ENCODE measurements at places on chromosomes 1 and 21.

DNA sequence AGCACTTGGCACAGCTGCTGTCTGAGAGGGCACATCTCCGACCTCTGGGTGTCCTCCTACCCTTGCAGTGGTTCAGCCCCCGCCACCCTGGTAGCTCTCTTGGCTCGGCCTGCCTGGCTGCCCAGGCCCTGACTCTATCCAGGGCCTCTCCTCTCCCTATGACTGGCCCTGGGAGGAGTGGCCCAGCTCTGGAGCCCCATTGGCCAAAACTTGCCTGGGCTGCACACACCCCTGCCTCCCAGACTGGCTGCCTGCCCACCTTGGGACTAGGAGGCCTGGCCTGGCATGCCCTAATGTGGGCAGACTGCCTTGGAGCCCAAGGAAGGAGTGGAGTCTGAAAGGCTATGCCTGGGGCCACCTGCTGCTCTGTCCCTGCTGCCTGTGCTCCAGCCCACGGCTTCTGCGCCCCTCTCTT is 33.6 kb downstream of the ACOT11 start:
- no peak for DNase-seq

DNA sequence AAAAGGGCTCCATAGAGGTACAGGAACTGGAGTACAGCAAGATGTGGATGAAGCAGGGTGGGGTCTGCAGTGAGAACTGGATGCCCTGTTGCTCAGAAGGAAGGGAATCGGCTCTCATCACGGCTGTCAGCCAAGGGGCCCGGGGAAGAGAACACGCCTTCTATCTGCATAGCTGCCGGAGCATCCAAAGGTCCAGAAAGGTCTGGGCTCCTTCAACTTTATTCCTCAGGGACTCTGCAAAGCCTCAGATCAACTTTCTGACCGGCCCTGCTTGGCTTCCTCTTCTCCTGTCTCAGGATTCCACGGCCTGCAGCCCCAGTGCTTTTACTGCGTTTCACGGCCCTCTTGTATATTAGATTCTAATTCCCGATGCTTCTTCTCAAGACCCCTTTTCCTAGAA is 34.8 kb downstream of the KRTAP19-8 start:
- no peak for DNase-seq

- no peak for DNase-seq
Measured at GRCh38 chr21:44503901-44504399, 36.0 kb downstream of the KRTAP10-1 start.

DNA sequence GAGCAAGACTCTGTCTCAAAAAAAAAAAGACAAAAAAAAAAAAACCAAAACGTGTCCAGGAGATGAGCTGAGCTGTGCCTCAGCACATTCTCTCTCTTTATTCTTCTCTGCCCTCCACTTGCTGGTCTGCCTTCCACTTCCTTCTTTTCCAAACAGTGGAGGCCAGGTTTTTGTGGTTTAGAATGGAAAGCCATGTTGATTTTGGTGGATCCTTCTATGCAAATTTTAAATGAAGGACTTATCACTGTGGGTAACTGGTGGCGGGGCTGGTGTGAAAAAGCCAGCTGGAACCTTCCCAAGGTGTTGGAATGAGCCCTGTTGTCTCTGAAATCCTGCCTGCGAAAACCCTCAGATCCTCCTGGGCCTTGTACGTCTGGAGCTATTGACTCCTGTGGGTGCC is 61.9 kb downstream of the PTPRU start:
- no peak for DNase-seq

GRCh38 chr21:23402929-23403520 is 2204.3 kb downstream of the MRPL39 start:
- no peak for DNase-seq

DNA sequence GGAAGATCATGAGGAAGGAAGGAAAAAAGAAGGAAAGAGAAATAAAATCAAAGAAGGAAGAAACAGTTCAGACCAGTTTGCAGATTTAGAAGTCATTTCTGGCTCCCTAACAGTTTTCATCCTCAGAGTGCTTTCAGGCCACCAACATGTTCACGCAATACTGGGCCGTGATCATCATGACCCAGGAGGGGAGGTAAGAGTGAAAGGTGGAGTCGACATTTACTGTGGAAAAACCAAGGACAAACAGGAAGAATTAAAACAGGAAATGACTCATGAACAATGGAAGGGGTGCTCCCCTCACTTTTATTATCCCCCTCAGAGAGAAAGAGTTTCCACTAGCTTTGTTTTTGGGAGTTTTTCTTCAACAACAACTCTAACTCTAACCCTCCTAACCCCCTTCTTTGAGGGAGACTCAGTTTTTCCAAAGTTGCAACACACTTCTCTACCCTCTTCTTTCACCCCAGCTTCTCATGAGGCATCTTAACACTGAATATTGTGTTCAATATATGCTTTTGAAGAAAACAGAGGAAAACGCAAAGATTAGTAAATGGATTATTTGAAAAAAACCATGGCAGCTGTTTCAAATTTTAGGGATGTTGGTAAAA is 60.4 kb downstream of the VANGL2 start:
- DNase-seq, result no peak

GRCh38 chr1:18965206-18966173 is 9.0 kb upstream of the IFFO2 start:
- no peak for DNase-seq

- DNase-seq, result no peak
Measured at GRCh38 chr1:57963581-57963980, 539.7 kb upstream of the DAB1 start.

DNA sequence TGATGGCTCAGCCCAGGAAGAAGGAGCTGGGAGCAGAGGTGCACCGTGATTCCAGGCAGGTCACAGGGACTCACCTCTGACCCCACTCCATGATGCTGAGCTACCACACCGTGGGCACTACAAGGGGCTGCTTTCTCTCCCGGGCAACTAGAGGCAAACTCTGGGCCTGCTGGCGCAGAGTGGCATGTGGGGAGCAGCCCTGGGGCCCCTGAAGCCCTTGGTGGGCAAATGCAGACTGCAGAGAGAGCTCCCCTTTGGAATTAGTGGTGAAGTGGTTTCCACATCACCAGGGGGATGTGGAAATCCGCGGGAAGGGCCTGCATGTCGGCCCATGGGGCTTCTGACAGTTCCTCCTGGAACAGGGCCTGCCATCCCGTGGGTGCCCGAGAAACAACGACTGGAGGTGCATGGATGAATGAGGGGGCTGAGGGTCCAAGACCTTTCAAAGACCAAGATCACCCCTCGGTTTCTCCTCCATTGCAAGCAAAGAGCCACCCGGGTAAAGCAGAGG is 11.8 kb upstream of the MMEL1 start:
- DNase-seq, result no peak

DNA sequence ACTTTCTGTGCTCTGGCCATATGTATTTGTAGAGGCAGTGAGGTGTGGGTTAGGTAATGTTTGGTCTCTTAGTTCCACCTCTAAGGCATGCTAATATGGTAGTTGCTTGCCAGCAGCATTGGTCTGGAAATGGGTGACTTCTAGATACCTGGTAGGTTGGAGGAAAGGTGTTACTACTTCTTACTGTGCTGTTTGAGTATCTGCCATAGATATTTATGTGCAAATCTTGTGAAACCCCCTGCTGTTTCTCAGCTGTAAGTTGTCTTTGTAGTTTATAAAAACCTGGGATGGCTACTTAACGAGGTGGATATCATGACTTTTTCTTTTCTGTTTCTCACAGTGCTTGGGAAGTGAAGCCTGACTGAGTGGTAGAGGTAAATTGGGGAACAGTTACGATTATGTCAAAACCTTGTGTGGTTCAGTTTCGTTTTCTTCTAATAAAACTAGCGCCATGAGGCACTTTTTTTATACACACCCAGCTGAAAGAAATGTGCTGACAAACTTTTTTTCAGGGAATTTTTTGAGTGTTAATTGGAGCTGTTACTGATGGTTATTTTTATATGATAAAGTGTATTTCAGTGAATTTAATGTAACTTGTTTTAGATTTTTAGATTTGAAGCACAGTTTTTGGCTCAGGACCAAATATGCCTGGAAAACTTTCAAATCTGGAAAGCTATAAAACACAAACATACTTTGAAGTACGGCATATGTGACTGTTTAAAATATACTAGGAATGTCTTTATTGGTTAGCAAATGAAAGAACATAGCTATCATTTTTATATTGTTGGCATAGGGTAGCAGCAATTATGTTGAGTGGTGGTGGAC is 42.1 kb downstream of the CAMSAP2 start:
- DNase-seq, result no peak

DNA sequence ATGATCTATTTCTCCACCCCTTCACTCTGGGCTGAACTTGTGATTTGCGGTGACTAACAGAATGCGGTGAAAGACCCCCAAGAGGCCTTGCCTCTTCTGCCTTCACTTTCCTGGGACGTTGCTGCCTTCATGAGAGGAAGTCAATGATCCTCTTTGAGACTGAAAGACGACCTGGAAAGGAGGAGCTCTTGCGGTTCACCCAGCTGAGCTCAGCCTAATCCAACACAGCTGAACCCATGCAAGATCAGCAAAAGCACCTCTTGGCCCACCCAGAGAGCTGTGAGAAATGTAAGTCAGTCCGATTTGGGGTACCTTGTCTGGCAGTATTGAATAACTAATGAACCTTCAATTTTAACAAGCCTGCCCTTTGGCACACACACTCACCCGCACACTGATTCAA is 767.4 kb upstream of the TPTE start:
- no peak for DNase-seq

GRCh38 chr1:111948209-111949171 is 41.0 kb downstream of the KCND3 start:
- no peak for DNase-seq

- no peak for DNase-seq
Measured at GRCh38 chr1:47184090-47184821, 5.6 kb downstream of the PDZK1IP1 start.

- DNase-seq, result no peak
Measured at GRCh38 chr1:202085682-202086373, 36.9 kb upstream of the GPR37L1 start.

GRCh38 chr1:242602001-242602400 is 77.5 kb upstream of the PLD5 start:
- DNase-seq, result no peak

- no peak for DNase-seq
Measured at GRCh38 chr1:157984469-157984868, 9.0 kb upstream of the KIRREL1 start.

- DNase-seq, result no peak
Measured at GRCh38 chr1:39507230-39507928, 15.9 kb downstream of the BMP8A start.

DNA sequence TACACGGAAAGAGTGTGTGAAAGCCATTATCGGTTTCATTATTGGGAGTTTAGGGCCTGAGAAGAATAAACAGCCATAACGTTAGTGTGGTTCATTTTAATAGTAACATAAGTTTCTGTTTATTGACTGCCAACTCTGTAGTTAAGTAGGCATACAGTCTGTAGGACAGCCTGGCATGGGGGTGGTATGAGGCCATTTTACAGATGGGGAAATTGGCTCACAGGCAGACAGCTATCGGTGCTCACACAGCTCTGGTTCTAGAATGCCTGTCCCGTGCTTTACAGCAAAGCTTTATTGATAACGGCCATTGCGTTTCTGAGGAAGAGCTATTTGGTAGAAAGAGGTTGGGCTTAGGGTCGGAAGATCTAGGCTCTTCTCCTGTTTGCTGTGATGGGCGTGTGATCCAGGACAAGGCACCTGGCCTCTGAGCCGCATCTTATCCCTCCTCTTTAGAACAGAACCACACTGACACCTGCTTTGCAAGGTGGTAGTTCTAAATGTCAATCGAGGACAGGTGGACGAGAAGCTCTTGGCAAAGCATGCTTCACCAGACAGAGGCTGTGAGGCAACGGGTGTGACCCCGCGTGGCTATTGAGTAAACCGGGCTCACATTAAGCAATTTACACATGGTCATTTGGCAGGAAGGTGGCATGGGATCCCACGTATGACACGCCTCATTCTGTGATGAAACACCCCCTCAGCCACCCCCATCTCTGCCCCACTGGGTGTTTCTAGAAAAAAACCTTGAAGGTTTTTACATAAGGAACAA is 14.9 kb downstream of the ETS2 start:
- DNase-seq, result no peak

DNA sequence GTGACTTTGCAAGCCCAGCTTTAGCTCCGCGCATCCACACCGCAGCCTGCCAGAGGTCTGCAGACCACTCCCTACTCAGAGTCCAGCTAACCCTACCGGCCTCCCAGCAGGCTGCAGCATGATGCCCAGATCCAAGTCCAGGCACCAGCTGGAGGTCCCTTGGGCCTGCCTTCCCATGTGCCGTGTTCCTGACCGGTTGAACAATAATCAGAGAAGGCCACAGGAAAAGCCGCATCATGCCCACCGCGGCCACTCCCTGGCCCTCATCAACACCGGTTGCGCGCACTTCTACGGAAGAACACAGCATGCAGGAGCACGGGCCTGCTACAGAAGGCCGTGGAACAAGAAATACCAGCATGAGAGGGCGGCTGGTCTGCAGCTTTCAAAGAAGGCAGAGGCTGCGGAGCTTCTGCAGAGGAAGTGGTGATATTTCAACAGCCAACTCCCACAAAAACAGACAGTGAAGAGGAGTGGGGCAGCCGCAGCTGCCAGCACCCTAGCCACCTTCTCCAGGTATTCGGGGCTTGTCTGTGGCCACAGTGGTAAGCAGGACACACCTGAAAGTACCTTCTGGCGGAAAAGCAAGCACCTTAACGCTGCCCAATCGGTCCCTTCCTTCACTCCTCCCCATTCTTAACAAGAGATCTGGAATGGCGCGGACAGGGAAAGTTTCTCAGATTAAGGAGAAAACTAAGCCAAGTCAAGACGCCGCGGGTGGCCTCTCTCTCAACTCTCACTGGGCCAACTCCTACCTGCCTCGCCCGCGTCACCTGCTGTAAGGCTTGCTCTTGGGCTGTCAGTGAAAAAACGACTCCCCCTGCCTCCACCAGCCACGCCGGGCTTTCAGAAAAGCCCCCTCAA is 1.5 kb downstream of the PGBD5 start:
- no peak for DNase-seq

- no peak for DNase-seq
Measured at GRCh38 chr1:160208557-160209320, 3.6 kb downstream of the PEA15 start.

DNA sequence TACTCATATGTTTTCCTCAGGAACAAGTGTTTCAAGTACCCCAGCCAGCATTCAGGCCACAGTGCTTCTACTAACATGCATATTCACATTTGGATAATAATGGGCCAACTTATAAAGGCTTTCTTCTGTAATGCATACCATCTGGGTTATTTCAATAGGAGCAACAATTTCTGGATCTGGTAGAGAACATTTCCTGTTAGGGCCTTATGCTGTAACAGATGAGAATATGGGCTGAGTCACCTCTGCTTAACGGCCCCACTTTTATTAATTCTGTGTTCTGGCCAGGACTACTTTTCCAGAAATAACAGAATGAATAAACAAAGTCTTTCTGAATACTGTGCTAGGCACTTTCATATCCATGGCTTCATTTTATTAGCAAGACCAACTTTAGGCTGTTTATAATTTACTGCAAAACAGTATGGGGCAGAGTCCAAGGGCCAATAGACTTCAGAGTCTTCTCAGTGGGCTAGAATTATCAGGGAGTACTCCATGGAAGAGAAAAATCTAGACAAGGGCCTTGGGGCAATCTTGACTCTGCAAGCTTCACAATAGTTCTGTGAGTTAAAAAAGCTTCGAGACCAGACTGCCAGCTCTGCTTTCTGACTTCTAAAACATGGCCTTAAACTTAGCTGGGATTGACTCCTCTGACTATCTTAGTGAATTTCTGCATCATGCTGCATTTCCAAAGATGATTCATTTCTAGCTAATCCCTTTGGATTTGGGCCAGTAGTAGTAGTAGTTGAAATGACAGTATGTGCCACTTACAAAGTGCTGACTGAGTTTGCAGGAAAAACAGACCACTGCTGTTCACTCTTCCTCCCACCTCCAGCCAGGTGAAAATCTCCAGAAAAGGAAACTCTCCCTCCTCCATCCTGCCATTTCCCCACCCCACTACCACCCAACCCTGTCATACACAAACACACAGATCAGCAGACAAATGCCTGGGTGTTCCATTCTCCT is 8.2 kb upstream of the SSX2IP start:
- DNase-seq, result no peak

All from stimulated activated CD8-positive, alpha-beta memory T cell treated with anti-CD3 and anti-CD28 coated beads, Interleukin-12 subunit alpha, Interleukin-12 subunit beta, amount 100 ng/mL, for 4 hours (primary cell).